ENCODE measurements at places on chromosomes 7 and 10.
A peak's percentile ranks its signal among the peaks of the same experiment; 100 is the strongest.

DNA sequence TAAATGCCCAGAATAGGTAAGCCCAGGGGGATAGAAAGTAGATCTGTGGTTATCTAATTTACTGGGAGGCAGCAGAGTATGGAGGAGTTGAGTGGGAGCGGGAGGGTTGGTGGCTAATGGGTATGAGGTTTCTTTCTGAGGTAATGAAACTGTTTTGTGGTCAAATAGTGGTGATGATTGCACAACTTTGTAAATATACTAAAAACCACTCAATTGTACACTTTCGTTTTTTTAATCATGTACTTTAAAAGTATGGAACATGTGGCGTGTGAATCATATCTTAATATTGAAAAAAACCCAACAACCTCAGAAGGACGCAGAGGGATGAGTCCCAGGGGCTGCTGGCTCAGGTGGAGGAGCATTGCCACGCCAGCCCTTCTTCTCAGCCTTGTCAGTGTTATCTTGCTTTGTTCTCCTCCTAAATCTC is 118.1 kb downstream of the WDR11 start:
- no peak for DNase-seq

GRCh38 chr10:88205842-88206446 is 342.5 kb downstream of the PTEN start:
- DNase-seq, result no peak

- no peak for DNase-seq
These were observed 90.1 kb downstream of the TEX36 start for GRCh38 chr10:125592897-125593296.

DNA sequence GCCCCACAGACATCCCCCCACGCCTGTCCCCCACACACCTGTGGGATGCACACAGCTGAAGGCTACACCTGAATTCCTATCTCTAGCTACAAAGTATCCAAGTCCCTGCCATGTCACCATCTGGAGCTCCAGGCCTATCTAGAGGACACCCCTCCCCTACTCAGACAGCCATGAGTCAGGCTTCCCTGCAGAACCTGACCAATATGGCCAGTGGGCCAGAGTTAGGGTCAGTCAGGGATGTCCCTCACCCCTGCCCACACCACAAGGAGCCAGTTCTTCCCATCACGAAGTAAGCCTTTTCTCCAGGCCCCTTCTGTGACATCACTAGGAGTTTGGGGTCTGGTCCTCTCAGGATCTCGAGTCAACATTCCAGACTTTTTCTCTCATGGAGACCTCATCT is 10.6 kb upstream of the SLC18A3 start:
- no peak for DNase-seq

GRCh38 chr10:110647136-110647430 is 2.9 kb downstream of the RBM20 start:
- DNase-seq, result no peak

DNA sequence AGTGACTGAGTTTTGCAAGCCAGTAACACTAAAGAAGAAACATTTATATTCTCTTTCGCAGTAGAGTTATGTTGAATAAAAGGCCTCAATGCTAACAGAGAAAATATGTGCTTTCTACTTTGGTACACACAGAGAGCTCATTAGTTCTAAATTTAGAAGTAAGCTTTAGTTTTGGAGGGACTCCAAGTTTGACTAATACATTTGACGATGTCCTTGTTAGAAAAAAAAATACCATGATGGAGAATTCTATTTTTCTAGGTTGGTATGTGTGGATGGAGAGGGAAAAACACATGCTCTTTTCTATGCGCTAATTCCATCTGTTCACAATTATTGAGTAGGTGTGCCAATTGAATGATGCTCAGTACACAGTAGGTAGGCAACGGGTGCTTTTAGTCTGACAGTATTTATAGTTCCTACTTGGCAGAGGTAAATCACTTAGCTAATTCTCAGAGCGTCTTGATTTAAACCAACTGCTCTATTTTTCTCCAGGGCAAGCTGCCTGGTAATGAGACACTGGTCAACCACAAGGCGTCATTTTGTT is 327.2 kb upstream of the AKR1E2 start:
- DNase-seq, result no peak

DNA sequence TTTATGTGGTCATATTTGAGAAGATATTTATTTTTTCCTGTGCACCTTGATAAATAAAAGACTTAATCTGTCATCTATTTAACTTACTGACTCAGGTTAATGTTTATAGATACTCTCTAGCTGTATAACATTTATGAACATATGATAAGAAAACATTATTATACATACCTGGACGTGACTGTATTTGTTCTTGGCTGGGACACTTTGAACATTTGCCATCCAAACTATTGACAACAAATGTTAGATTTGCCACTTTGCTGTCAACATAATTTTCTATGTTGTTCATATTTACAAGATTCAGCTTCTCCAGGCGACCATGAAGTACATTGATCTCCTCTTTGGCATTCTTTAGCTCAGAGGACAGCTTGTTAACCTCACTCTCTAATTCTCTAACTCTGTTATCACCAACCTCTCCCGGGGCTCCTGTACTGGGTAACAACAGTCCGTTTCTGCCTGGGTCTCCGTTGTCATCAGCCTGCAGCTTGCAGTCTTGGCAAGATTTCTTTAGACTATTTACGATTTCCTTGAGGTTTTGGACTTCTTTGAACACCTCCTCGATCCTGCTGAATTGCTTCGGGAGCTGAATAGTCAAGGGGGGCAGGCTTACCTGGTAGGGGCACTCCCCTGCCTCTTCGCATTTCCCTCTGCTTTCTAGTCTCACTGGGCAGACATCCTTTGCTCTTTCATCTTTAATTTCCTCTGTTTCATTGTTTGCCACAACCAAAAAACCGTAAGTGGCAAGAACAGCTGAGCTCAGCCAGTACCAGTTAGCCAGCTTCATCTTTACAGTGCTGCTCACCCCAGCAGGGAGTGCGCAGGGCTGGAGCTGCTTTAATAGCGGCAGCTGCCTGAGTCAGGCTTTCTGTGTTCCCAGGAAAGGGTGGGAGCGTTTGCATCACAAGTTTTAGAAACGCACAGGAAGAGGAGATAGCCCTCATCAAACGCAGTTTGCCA is at the start of gene FGL2:
Gene FGL2, minus strand, starts transcription at position 807 of the 954 bp plus-strand sequence. Its CDS starts 26 bp downstream, at position 781.
- no peak for DNase-seq

GRCh38 chr7:78490524-78490923 is 692.0 kb downstream of the PHTF2 start:
- DNase-seq, result no peak

GRCh38 chr10:129459762-129460539 is 7.1 kb upstream of the MGMT start:
- no peak for DNase-seq

DNA sequence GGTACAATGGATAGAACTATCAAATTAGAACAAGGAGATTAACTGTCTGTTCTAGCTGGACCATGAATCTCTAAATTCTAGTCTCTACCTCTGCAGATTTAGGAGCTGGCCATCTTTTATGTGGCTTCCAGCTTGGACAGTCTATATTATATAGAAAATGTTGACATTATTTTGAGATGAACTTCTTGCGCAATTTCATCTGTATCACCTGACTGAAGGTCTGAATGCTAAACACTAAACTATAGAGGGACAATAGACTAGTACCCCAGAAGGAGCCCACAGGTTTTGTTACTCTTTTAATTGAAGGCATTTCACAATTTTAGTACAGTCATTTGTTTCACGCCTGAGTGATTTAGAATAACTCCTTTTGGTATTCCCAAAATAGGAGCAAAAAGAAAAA is 222.4 kb upstream of the ANKRD30A start:
- no peak for DNase-seq

DNA sequence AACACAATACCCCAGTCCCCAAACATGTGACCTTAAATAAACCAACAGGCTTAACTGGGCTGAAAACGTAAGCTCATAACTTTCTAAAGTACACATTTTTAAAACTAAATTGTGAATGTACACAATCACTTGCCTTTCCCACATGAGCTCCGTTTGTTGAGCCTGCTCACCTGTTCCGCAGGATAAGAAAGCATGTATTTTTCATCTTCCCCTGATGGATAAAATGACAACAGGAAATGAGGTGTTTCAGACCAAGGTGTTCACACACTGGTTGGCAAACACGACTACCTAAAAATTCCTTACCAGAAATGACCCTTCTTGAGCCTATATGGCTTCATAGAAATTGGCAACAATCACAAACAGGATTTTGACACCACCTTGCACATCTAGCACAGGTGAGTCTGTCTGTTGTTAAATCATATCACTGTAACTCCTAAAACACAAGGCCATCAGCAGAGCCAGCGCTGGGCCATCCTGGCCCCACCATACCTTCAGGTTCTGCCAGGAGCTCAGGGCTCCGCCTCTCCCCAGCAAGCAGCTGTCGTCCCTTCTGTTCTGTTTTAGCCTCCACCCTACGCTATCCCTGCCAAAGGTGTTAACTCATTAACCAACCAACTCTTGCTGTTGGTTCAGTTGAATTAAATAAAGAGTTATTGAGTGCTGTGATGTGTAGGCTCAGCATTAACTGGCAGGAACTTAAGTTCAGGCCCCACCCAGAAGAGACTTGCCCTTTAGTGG is 73.6 kb upstream of the RNF32 start:
- no peak for DNase-seq

- DNase-seq, result no peak
These were observed 75.8 kb downstream of the LSMEM1 start for GRCh38 chr7:112556633-112557032.

DNA sequence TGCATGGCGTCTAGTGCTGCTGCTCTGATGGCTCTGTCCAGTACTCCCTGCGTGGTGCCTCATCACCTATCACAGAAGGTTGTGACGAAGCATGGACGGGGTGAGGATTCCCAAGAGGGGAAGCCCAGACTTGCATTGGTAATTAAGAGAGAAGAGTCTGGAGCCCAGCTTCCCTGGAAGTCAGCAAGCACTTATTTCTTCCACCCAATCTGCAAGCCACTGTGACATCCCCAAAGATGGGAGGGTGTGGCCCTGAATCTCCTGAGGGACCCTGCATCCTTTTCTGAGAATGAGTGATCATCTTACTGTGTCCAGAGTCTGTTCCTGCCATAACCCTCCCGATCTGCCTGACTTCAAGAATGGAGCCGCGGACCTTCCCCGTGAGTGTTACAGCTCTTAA is 166.7 kb downstream of the PTPN20 start:
- DNase-seq, result no peak

DNA sequence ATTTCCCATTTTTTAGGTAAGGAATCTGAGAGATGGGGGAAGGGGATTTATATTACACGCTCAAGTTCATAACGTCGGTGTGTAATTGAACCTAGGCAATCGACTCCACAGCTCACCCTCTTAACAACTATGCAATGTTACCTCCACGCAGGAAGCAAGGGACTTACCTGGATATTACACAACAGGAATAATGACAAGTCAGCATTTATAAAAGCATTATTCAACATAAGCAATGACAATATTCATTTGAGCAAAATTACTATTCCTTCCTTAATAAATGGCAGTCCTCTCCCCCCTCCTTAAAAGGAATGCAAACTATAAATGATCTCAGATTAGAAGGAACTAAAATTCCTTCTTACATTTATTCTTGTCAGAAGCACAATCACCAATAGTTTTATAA is 104.0 kb downstream of the PCLO start:
- DNase-seq, result no peak

DNA sequence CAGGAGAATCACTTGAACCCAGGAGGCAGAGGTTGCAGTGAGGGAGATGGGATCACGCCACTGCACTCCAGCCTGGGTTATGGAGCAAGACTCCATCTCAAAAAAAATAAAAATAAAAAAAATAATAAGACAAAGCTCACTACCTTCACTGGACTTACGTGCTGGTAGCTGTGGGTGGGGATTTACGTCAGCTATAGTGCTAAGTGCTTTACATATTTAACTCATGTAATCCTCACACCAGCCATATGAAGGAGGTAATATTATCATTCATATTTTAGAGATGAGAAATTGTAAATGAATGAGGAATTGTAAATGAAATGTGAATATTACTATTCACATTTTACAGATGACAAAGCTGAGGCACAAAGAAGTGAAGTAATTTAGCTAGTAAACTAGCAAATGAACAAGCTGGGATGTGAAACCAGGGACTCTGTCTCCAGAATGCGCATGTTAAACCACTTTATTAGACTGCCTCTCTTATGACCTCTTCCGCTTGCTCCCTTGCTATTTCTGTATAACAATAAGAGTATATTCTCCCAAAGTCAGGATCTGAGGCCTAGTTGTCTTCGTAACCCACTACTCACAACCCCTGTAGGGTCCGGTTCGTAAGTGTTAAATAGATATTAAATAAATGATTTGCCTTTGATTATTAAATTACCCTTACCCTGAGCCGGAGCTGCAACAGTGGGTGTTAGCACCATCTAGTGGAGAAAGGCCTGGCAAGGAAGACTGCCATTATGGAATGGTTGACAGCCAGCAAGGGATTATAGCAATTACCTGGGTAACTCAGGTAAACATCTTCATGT is 70.2 kb downstream of the HTR7 start:
- peak; percentile 6 for DNase-seq

DNA sequence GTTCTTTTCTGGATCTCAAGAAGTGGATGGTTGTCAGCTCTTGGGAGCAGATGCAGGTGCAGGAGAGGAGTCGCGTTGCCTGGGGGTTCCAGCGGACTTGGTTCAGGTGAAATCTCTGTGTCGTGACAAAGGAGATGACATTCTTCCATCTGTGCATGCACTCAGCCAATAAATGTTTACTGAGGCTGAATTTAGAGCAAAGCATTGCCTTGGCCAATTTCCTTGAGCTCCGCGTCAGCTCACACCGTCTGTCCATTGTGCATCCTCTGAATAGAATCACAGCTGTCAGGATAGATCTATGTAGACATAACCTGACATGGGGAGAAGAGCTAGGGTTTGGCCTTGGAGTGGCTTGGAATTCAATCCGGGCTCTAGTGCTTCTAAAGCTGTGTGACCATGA is 343.7 kb downstream of the GLRX3 start:
- no peak for DNase-seq

- no peak for DNase-seq
These were observed 33.2 kb downstream of the TACR2 start for GRCh38 chr10:69383558-69383957.

- no peak for DNase-seq
These were observed 304.4 kb upstream of the SHH start for GRCh38 chr7:156116514-156117215.

DNA sequence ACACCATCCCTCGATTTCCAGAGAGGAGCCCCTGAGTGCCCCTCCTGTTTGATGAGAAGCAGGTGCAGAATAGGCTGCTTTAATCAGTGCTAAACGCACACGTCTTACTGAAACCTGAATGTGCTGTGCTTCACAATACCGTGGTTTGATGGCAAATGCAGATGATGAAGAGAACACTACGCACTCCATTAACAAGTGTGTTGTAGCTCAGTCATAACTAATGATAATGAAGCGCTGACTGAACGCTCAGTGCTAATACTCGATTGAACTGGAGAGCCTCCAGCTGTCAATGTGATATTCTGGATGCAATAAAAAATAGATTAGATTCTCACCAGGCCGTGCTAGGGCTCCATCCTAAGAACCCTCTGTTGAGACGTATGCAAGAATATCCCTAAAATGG is 279.7 kb upstream of the PLPP4 start:
- DNase-seq, result no peak

DNA sequence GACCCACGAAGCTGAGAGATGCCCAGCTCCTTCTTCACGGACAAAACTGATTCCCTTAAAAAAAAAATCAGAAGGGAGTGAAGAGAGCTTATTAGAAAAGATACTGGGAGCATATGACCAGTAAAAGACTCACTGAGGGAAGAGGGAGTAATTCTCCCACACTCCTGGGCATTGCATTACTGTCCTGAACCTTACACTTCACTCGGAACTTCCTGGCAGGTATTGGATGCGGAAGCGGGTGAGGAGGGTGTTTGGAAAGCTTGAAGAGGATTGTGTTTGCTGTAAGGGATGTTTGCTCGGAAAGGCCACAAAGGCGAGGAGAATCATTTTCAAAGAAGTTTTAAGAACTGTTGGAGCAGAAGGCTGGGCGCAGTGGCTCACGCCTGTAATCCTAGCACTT is 375 bp downstream of the HKDC1 start:
- no peak for DNase-seq

- no peak for DNase-seq
These were observed 34.0 kb downstream of the GPRIN2 start for GRCh38 chr10:46522295-46523118.
